ENCODE measurements at places on chromosomes 12 and 14. TPM values are rescaled to one million over a fixed set of nuclear protein-coding genes. Genes with fewer than 3 reads are reported as not detected.

The LTBP2 gene
- 1.2 TPM for total RNA-seq

The AMDHD1 gene
- 1.6 TPM for total RNA-seq

The ASPG gene
- 0.46 TPM for total RNA-seq

The SRRM4 gene
- total RNA-seq, result 11.5 TPM

The ITPR2 gene
- total RNA-seq, result 46.6 TPM

The BBOF1 gene
- total RNA-seq, result 16.1 TPM

The SIX6 gene
- total RNA-seq, result 0.69 TPM

The MUCL1 gene
- total RNA-seq, result not detected

All from diencephalon (tissue), 1 donor.